ENCODE measurements at places on chromosomes 16 and 17. TPM values are rescaled to one million over a fixed set of nuclear protein-coding genes. Genes with fewer than 3 reads are reported as not detected.
A peak's percentile ranks its signal among the peaks of the same experiment; 100 is the strongest.

Gene C1QL1
- total RNA-seq: not detected

Gene SAMD14
- total RNA-seq: 0.26 TPM

Gene METTL22
- total RNA-seq: 21.0 TPM

Gene NPIPA3
- 0.53 TPM for total RNA-seq

Gene SLFN13
- total RNA-seq: 1.3 TPM

Gene PLA2G10
- not detected for total RNA-seq

Gene RAPGEFL1
- 11.1 TPM for total RNA-seq

Gene CES3
- total RNA-seq: 6.3 TPM

Gene PRSS22
- total RNA-seq: 16.9 TPM

Gene HOXB4
- total RNA-seq: not detected

Gene TBX6
- 0.26 TPM for total RNA-seq

Gene CCL13
- not detected for total RNA-seq

Gene RUNDC3A
- total RNA-seq: 3.1 TPM

Gene WNT9B
- total RNA-seq: not detected

Gene IL17C
- total RNA-seq: under 0.01 TPM

Gene TNK1
- total RNA-seq: 11.8 TPM

Gene KRT27
- total RNA-seq: not detected

Gene NPB
- 0.26 TPM for total RNA-seq

Gene CACNG5
- total RNA-seq: not detected

DNA sequence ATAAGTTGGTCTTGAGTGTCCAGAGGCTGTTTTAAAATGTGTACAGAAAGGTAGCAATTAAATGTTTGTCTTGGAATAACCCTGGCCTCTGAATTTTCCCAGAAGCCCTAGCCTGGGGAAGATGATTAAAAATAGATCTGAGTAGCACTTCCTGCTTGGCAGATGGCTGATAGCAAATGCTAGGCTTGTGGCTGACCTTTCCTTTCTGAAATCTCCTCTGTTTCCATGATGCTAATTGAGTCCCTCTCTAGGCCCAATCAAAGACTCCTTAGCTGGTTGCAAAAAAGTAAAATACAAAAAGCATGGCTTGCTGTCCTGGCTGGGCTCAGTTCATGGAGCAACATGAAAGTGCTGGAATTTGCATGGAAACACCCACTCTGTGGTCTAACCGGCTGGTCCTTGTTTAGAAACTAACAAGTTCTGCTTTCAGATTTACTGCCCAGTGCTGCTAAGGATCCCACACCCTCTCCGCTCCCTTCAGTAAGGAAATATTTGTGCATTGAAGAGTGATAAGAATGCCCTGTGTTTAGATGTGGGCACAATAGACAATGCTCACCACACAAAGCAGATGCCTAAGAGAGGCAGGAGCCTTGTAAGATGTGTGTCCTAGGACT, 40.8 kb downstream of the YPEL2 start:
- DNase-seq: no peak

DNA sequence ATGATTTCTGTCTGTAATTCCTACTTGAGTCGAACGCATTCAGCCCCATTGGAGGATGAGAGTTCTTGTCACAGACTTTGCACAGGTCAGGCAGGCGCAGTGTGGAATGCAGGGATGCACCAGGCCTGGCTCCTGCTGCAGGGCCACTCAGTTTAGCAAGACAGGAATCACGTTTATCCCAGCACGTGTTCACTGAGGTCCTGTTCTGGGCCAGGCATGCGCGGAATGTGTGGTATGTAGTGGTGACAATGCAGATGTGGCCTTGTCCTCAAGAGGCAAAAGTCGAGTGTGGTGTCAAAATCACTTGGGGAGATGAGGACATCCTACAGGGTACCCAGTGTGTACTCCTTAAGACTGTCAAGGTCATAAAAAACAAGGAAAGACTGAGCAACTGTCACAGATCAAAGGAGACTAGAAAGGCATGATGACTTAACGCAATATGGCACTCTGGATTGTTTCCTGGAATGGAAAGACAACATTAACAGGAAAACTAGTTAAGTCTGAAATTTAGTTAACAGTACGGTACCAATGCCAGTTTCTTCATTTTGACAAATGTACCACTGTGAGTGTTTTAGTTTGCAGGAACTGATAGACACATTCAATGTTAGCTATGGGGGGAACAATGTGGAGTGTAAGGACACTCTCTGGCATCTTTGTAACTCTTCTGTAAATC, 121.5 kb upstream of the ADAMTS18 start:
- no peak for DNase-seq

DNA sequence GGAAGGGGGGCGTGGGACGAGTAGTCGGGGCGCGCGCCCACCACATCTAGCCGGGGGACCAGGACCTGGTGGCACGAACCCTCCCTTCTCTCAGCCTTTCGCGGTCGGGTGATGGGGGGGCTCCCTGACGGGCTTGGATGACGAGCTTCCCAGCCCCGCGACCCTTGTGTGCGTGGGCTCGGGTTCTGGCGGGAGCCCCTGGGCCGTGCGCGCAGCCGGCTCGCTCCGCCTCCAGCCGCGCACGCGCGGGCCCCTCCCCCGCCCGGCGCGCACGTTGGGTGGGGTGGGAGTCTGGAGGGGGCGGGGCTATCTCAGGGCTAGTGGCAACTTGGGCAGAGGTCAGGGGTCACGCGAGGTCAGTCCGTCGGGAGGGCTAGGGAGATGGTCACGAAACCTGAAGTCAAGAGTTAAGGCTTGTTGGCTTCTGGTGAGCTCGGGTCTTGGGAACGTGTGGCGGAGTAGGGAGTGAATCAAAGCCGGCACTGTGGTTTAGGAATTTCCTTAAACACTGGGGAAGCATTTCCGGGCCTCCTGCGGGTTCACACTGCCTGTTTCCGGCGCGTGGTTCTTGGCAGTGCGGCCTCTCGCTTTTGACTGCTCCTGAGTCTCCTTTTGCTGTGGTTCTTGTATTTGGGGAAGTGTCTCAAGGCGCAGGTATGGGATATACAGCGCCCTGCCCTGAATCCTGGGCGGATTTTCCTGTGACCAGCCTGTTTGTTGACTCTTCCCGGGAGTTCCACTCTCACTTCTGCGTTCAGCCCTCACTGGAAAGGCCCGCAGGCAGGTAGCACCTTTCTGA, at the start of gene SRCAP:
Gene SRCAP (plus strand): TSS at position 356 of the 799 bp plus-strand sequence. CDS start 1,654 bp downstream, outside the sequence.
- DNase-seq: peak; percentile 67

DNA sequence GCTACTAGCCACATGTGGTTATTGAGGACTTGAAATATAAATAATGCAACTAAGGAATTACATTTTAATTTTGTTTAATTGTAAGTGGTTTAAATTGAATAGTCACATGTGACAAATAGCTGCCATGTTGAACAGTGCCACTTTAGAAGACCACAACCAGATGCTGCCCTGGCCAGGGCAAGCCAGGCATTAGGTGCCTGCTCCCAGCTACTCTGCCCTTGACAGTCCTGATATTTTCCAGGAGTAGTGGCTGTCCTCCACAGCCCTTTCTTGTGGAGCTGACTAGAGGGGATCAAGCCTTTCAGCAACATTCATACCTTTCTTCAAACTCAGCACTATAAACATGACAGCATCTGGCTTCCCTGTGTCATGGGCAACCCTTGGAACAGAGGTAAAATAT, 31.0 kb downstream of the TMEM100 start:
- no peak for DNase-seq

- DNase-seq: no peak
These were observed 131.1 kb upstream of the TMEM97 start for GRCh38 chr17:28187931-28188330.

DNA sequence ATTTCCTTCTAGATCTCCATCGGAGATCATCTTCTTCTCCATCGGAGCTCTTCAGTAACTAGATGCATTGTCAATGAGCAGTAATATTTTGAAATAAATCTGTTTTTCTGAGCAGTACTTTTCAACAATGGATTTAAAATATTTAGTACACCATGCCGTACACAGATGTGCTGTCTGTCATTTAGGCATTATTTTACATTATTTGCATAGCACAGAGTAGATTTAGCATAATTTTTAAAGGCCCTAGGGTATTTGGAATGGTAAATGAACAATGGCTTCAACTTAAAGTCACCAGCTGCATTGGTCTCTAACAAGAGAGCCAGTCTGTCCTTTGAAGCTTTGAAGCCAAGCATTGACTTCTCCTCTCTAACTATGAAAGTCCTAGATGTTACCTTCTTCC, 95.4 kb upstream of the ANKFN1 start:
- DNase-seq: no peak

GRCh38 chr17:17810895-17811248, 25.9 kb downstream of the SREBF1 start:
- no peak for DNase-seq

GRCh38 chr17:3914312-3914670, 2.0 kb downstream of the P2RX1 start:
- DNase-seq: no peak

DNA sequence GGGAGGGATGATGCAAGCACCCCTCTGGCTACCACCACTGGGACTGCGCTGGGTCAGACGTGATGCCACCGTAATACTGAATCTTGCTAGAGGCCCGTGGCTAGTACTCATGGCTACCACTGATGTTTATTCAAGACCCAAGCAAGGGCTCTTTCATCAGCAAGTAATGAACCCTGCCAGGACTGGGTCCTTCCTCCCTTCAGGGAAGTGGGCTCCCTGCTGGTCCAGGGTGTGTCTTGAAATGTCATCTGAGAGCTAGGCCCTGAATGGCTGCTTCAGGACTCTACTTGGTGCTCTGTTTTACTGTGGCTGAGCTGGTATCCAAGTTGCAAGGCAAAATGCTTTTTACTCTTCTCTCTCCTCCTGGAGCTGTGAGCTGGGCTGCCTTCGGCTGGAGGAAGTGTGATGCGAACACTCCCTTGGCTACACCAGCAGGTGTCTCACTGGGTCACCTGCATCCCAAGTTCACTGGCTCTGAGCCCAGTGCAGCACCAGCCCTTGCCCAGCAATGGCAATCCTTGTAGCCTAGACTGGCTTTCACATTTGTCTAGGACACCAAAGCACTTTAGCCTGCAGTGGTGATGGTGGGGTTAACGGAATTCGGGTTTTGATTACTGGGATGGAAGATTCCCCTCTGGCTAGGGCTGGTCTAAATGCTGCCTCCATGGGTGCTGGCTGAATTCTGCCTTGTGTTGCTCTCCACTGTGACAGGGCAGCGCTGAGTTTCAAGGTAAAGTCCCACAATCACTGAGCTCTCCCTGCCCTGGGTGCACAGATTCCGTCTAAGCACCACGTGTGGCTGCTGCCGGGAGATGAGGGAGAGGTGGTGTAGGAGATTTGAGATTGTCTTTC, 98.6 kb downstream of the USP22 start:
- DNase-seq: peak; percentile 63

DNA sequence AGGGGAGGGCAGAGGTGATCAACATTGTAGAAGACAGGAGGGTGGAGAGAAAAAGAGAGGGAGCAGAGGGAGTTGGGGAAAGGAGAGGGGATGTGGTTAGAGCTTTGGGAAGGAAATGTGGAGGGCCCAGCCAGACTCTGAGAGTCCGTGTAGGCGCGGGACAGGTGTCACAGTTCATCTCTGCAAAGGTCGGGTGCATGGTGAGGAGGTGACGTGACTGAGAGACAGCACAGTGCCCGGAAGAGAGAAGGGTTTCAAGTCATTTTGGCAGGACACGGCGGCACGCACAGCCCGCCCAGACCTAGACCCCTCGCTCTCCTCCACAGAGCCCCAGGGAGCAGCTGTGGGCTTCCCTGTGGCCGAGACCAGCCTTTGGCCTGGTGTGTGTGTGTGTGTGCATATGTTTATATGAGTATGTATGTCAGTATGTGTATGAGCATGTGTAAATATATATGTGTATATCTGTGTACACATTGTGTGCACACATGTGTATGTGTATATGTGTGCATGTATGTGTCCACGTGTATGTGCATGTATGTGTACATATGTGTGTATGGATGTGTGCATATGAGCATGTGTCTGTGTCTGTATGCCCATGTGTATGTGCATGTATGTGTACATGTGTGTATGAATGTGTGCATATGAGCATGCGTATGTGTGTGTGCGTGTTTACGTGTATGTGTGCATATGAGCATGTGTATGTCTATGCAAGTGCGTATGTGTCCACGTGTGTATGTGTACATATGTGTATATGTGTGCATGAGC, 104.6 kb downstream of the SEC14L1 start:
- no peak for DNase-seq

GRCh38 chr17:82291582-82292250, 18.2 kb upstream of the CSNK1D start:
- DNase-seq: no peak

- DNase-seq: no peak
These were observed 93.1 kb downstream of the XYLT1 start for GRCh38 chr16:17377360-17378324.

GRCh38 chr17:77889135-77889505, 69.4 kb upstream of the TNRC6C start:
- DNase-seq: no peak

DNA sequence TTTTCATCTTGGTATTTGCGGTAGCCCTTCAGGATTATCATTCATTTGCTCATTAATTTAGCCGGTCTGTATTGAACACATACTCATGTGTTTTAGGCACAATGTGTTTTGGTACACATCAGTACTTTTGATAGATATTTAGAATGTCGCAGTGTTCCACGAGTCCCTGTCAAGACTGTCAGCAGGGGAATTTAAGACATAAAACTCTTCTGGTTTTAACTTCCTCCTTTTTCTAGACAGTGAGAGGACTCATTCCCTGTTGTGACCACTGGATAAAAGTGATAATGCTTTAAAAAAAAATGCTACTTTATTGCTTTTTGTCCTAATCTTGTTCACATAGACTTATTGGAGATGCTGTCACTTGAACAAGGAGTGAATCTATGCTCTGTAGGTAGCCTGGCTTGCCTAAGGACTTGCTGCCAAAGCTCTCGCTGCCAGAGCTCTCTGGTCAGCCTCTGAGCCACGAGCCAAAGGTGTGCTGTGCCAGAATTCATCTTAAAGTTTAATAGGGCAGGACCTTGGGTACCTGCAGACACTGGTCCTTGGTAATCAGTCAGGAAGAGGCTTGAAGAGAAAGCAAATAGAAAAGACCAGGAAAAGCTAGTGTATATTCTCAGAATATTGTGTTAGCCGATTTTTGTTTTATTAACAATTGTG, 5.4 kb downstream of the DCAF7 start:
- DNase-seq: no peak

DNA sequence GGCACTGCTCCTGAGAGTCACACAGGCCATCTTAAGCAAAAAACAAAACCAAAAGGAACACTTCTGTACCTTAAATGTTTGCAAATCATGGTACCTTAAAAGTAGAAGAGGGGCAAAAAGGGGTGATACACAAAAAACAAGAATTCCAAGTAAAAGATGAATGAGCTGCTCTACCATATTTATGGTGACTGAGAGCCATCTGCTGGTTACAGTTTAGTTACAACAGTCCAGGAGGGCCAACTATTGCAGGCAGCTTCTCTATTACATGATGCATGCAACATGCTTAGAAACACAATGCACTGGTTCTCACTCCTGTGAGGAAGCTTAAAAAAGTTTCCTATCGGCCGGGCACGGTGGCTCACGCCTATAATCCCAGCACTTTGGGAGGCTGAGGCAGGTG, 53.5 kb downstream of the STX8 start:
- DNase-seq: peak; percentile 33

DNA sequence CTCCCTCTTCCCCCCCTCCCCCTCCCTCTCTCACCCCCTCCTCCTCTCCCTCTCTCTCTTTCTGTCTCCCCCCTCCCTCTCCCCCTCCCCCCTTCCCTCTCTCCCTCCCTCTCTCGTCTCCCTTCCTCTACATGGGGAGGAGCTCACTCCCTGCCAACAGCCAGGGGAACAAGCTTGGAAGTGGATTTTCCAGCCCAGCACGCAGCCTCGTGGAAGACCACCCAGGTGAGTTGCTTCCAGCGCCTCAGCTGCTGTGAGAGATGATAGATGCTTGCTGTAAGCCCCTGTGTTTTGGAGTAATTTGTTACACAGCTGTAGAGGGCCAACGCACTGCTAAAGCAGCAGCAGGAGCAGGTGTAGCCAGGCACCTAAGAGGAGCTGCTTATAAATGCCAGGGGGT, 20.8 kb downstream of the ACTG1 start:
- no peak for DNase-seq

- DNase-seq: no peak
These were observed 151.7 kb downstream of the WWOX start for GRCh38 chr16:78251115-78251514.
